ENCODE measurements at places on chromosomes 7 and 10.
A peak's percentile ranks its signal among the peaks of the same experiment; 100 is the strongest.

GRCh38 chr7:30799206-30799975, 28.2 kb downstream of the MINDY4 start:
- DNase-seq: no peak

DNA sequence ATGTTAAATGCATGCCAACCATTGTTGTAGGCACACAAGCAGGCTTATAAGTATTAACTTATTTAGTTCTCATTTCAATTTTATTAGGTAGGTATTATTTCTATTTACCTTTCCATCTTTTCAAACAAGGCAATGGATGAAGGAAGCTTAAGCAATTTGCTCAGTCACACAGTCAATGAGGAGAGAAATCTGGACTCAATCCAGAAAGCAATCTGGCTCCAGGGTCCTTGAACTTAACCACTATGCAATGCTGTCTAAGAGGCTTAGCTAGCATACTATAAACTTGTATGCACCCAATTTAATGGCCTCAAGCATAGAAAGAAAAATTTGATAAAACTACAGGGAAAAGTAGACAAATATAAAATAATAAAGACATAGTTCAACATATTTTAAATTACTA, 88.6 kb downstream of the VWDE start:
- no peak for DNase-seq

- DNase-seq: no peak
Observed at GRCh38 chr10:42952349-42952748, 124.5 kb upstream of the RET start.

GRCh38 chr10:115829521-115830205, 443.3 kb downstream of the GFRA1 start:
- no peak for DNase-seq

GRCh38 chr10:103396067-103396788, at the start of the genes ATP5MK and PDCD11:
Gene ATP5MK (minus strand): TSS chr10:103396475. CDS start chr10:103392457, 4,018 bp downstream.
Gene PDCD11 (plus strand): TSS chr10:103396626. CDS start chr10:103398427, 1,801 bp downstream.
- DNase-seq: peak; percentile 97

DNA sequence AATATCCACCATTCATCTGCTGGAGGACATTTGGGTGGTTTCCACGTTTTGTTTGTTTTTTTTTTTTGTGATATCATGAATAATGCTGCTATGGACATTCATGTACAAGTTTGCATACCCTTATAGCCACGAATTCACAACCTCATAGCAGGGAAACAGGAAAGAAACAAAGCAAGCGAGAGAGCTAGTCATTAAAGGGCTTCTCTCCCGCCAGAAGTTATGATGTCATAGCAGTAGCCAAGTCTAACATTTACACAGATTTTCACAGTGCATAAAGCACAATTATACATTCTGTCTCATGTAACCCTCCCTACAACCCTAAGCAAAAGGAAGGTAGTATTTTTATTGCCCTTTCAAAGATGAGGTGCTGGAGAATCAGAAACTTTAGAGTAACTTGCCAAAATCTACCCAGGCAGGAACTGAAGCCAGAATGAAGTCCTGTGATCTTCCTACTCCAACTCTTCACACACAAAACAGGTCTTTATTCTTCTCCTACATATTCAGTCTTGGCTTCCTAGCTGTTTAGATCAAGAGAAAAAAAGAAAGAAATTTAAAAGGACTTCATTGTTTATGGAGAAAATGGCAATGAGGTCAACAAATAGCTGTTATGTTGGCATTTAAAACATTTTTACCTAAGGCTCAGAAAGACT, 33.9 kb upstream of the GPAM start:
- no peak for DNase-seq

DNA sequence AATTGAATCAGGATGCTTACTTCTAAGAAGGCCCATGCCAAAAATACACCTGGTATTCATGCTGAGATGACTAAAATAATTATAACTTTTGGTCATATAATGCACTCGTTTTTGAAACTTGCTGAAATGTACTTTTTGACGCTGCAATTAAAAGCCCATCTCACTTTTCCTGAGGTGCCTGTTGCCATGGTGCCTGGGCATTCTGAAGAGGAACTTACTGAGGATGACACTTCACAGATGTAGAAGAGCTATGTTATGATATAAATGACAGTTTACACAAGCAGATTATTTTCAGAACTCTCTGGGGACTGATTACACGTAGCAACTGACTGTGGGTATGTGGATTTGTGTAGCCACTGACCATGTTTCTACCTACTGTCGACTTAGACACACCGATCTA, 182.4 kb downstream of the TPK1 start:
- no peak for DNase-seq

GRCh38 chr7:107002126-107002525, 42.4 kb upstream of the PRKAR2B start:
- DNase-seq: no peak

DNA sequence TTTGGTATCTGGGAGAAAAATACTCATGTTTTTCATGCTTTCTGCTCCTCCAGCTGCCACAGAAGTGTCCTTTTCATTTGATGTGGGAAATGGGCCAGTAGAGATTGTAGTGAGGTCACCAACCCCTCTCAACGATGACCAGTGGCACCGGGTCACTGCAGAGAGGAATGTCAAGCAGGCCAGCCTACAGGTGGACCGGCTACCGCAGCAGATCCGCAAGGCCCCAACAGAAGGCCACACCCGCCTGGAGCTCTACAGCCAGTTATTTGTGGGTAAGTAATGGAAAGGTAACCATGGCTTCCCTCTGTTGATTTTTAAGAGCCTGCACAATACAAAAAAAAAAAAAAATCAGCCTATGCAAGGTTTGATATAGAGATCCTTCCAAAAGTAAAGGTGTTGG, 443.1 kb upstream of the C7orf33 start:
- DNase-seq: no peak

DNA sequence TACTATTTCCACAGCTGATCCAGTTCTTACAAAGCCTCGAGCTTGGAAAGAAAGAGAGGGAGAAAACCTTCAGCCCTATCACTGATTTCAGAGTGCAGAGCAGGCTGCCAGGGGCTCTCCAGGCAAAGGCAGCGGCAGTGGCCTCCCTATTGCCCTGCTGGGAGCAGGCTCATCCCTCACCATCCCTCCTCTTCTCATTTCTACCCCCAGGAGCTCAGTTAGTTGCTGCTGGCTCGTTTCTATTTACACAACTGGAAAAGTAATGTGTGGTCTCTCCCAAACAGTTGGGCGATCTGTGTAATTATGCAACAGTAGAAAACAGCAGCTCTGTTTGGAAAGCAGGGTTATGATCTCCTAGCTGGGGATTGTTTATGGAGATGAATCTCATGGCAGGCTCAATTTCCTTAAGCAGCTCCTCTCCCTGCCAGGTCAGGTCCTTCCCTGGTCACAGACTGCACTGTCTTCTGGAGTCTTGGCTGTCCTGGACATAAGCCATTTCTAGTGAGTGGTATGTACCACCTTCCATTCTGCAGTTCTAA, 28.7 kb upstream of the TNS3 start:
- no peak for DNase-seq

- no peak for DNase-seq
Observed at GRCh38 chr7:105173586-105173985, 159.6 kb downstream of the KMT2E start.

DNA sequence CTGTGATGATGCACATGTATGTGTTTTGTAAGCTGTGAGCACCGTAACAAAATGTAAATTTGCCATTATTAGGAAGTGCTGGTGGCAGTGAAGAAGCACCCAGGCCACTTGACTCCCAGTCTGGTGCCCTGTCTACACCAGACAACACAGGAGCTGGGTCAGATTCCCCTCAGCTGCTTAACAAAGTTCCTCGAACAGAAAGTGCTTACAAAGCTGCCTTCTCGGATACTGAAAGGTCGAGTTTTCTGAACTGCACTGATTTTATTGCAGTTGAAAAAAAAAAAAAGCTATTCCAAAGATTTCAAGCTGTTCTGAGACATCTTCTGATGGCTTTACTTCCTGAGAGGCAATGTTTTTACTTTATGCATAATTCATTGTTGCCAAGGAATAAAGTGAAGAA, 71.1 kb downstream of the ATAD1 start:
- no peak for DNase-seq

DNA sequence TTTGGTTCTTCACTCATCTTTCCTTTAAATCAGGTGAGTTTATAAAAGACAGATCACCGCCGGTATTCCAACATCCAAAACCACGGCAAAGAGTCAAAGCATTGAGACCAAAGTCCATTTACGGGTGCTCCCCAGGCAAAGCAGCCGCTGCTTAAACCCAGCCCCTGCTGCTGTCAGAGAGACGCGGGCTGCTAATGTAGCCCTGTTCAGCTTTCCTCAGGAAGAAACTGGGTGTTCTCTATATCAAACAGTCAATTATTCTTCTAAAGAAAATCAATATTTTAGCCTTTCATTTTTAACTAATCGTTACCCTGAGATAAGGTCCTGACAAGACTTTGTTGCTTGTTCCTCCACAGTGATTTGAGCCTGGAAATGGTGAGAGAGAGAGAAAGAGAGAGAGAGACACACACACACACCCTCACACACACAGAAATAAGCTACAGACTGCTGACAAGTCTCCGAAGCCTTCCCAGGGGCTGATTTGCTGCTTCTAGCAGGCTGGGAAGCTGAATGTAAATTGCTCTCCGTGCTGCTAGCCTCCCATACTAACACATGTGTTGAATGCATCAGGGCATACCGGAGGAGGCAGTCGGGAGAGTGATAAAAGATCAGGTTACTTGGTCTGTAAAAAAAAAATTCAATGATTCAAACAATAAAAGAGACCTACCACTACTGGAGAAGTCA, 183.0 kb upstream of the ANK3 start:
- DNase-seq: no peak

GRCh38 chr7:136657482-136657921, 210.9 kb upstream of the CHRM2 start:
- no peak for DNase-seq

- DNase-seq: no peak
Observed at GRCh38 chr10:132714096-132714985, 71.6 kb downstream of the NKX6-2 start.

DNA sequence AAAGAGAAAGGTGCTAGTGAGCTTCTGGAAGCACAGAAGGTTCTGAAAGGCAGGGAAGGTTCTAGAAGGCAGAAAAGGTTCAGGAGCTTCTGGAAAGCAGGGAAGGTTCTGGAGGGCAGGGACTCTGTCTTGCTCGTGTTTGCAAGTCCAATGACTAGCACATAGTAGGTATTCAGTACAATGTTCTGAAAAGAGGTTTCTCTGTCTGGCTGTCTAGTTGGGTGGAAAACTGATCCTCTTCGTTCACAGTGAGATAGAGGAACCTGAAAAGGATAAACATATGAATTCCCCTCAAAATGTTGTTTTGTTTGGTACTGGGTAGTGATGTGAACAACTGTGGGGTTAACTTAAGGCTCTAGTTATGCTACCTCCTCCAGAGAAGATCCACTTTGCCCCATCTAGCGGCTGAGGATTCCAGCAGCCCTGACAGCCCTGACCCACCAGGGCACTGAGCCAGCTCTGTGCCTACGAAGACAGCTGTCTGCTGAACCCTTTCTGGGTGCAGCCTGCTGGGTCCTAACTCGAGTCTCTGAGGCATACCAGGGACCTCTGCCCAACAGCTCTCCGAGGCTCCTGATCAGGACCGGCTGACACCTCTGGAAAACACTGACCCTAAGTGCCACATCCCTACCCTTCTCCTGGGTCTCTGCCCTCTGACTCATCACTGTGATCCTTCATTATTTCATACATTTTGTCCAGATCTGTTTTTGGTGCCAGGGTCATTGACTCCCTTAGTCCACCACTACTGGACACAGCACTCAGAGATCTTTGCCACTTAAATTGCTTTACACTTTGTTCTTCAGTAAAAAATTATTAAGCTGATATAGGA, 15.4 kb downstream of the PTPRN2 start:
- DNase-seq: no peak

DNA sequence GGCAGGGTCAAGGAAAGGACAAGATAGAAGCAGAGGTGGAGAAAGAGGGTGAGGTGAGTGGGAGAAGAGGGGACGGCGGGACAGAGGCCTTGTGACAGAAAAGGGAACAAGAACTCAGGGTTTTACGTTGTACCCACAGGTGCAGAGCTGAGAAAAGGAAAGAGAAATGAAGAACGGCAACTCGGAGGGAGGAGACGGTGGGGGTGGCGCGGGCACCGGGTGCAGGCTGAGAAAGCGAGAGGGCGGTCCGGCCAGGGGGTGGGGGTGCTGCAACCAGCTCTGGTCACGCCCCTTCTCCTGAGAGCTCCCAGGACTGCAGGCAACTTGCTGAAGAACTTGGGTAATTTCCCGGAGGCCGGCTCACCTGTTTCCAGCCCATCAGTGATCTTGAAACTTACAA, 65.3 kb downstream of the CARD11 start:
- no peak for DNase-seq

GRCh38 chr10:30842894-30843293, 188.8 kb downstream of the ZNF438 start:
- DNase-seq: no peak

DNA sequence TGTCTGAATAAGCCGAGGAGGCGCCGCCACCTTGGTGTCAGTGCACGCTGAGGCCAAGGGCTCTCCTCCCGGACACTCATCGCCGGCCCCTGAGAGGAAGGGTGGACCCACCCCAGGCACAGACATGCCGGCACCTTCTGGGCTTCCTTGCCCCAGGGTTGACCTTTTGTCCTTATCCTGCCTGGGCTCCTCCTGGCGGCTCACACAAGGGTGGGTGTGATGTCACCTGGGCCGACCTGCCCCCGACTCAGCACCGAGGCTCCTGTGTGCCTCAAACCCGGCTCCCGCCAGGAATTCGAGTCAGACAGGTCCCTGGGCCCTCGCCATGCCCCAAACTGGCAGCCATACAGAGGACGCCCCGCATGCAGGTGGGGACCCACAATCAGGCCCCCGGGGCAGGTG, 17.7 kb upstream of the CFAP46 start:
- DNase-seq: no peak

GRCh38 chr7:139118234-139118804, 8.8 kb upstream of the ZC3HAV1 start:
- no peak for DNase-seq

- DNase-seq: no peak
Observed at GRCh38 chr10:5655121-5655520, 11.3 kb downstream of the ASB13 start.

GRCh38 chr7:107937531-107937930, 46.5 kb downstream of the DLD start:
- DNase-seq: no peak

DNA sequence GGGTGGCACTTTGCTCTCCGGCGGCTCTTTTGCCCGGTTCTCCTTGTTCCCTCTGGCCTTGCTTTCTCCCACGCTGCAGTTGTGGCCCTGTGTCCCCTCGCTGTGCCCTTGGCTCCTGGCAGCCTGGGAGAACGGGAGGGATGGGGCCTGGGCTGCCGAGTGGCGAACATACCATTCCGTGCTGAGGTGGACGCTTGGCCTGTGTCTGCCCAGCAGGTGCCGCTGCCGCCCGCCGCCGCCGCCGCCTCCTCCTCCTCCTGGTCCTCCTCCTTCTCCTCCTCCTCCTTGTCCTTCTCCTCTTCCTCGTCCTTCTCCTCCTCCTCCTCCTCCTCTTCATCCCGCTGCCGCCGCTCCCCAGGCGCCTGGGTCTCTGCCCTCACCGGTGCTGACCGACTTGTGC, 36.0 kb downstream of the AGAP3 start:
- DNase-seq: no peak
